ENCODE measurements at places on chromosomes 7 and 10.

DNA sequence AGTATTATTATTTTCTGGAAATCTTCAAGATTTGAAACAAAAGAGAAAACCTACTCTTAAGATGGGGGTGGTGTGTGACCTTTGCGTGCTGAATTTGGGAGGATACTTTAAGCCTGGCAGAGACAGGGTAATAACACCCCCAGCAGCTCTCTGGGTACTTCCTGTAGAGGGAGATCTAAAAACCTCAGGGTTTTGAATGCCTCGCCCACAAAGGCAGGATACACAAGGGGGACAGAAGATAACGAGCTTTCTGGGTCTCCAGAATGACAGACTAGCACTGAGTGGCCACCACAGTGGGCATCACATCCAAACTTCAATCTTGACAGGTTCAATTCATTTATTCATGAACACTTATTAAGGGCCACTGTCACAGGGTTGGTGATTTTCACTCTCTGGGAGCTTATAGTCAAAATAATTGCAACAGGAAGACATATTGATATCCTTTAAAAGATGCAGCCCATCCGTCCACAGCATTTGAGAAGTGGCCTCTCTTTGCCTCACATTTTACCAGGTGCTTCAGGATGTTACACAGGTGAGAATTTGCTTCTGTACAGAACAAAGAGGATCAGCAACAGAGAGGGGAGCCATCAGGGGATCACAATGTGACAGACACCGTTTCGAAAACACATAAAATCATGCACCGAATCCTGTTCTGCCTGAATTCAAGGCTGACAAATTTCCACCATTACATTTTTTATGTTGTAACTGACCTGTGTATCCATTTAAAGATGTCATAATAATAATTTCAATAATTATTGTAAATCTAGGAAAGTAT lies 14.3 kb downstream of the CPA1 start:
- peak; percentile 48 for DNase-seq

DNA sequence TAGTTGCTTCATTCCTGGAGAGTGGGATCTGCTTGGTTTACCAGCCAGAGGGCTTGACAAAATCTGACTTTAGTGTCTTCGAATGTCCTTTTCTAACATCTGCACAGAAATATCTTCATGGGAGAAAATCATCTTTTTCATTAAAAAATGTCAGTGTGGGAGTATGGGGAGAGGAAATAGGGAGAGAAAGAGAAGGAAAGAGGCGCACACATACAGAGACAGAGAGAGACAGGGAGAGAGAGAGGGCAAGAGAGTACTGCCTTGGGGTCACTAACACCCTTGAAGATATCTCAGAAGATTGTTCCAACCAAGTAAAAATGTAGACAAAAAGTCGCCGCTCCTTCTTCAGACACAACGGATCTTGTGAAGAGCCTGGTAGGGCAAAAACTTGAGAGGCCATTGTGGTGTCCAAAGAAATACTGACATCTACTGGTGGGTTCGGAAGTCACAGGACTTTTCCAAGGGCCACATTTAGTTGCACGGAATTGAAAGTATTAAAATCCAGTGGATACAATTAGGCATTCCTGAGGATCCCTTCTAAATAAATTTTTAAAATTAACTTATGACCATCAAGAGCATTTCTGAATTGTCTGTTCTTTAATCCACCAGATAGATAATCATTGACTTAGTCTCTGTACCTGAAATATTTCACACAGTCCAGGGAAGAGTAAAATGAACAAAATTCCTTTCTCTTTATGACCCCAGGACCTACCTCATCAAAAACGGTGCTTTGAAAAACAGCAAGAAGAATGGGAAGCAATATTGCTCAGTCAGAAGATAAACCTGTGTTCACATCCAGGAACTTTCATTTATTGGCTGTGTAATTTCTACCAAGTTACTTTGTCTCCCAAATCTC lies 29.7 kb downstream of the VIM start:
- DNase-seq = peak; percentile 72

DNA sequence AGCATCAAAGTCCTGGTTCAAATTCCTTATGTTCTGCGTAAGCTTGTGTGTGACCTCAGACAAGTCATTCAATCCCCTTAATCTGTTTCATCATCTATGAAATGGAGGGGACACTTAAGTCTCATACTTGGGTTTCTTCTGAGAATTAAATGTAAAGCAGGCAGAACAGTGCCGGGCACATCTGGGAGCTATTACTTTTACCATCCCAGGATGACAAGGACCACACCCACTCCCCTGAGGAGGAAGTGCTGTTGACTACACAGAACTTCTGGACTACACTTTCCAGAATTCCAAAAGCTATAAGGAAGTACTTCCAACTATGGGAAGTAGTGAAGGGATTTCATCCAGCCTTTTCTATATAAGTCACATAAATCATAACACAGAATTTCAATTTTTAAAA lies 294.9 kb downstream of the IPMK start:
- DNase-seq = no peak

DNA sequence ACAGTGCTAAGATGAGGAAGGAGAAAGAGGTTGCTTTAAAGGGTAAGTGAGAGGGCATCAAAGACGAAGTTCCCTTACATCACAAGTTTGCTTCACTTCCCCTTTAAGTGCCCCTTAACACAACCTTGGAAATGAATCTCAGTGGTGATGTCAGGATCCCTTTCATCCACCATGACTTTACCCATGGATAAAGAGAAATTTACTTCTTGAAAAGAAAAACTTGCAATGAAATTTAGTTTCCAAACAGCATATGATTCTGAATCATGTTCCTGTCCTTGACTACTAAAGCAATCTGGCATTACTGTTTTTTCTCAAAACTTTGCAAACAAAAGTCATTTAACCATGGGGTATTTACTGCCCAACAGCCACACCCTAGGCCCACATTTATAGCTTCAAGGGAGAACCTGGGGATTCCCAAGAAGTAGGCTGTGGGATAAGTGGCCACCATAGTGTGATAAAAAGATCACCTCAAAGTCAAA lies 135.9 kb downstream of the ITGB8 start:
- DNase-seq = peak; percentile 26

- DNase-seq = no peak
Observed at GRCh38 chr10:133465950-133466474, 12.3 kb downstream of the SCART1 start.

DNA sequence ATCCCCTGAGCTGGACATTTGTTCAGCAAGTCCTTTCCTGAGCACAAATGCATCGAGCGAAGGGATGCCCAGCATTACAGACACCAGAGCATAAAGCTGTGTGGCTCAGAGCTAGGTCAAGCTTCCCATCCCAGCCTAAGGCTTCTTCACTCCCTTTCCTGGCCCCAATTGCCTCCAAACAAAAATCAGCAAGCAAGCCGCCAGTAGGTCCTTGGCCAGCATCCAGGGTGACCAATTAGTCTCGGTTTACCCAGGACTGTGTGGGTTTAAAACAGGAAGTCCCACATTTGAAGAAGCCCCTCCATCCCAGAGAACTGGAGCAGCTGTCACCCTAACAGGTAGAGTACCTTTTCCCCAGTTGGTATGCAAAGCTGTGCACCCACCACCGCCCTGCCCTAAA lies 51.2 kb downstream of the PRKAG2 start:
- DNase-seq = no peak

- DNase-seq = no peak
Observed at GRCh38 chr7:4026941-4027486, 655.1 kb upstream of the FOXK1 start.

- no peak for DNase-seq
Observed at GRCh38 chr7:113071465-113071864, 15.2 kb downstream of the GPR85 start.

DNA sequence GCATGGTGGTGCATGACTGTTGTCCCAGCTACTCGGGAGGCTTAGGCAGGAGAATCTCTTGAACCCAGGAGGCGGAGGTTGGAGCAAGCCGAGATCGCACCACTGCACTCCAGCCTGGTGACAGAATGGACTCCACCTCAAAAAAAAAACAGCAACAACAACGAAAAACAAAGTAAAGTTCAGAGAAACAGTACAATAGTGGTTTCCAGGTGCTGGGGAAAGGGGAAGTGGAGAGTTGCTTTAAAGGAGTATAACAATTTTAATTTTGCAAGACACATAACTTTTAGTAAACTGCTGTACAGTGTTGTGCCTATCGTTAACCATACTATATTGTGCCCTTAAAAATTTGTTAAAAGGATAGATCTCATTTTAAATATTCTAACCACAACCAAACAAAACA lies 662.7 kb upstream of the POT1 start:
- no peak for DNase-seq

DNA sequence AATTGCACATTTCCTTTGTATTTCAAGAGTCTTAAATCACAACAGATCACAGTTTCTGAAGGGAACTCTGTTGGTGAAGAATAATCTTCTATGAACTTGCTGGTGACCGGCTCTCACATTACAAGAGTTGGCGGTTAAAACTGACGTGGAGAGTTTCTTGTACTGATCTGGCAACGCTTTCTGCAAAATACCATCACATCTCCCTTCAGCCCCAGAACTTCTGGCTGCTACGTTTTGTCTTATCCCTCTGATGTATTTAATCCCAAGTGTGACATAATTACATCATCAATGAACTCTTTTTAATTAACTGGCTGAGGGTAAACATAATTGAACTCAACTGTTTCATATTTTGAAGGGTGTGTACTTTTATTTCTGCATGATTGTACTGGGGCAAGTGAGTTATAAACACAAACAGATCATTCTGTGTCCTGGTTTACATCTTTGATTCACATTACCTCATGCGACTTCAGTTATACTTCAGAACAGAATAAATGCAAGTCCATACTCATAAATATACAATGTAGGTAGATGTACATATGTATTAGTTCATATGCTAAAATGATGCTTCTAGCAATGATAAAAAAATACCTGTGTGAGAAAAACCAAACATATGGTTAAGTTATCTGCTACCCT lies 105.1 kb upstream of the NPVF start:
- DNase-seq = no peak

DNA sequence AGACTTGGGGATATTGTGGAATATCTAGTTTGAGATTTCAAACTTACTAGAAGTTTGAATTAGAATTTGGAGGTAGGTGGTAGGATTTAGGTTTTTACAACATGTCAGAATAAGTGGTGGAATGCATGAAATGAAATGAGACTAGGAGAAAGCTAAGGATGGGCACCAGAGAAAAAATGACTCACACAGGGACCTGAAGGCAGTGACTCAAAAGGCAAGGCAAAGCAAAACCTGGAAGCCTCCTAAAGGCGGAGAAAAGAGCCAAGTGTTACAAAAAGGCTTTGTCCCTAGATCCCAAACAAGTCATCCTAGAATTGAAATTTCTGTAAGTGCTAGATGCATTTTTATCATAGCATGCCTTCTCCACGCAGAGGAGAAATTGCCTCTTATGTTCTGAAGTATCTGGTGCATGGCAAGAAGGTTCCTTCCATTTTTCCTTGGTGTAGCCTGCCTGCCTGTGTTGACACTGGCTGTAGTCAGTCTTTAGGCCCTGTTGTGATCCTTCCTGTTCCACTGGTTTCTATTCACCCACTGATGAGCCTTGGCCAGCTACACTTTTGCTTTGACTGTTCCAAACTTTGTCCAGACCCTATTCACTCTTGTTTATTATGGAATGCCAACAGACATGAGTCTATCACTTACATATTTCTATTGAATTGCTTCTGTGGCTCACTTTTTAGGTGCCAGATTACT lies 109.3 kb downstream of the ETV1 start:
- DNase-seq = no peak

DNA sequence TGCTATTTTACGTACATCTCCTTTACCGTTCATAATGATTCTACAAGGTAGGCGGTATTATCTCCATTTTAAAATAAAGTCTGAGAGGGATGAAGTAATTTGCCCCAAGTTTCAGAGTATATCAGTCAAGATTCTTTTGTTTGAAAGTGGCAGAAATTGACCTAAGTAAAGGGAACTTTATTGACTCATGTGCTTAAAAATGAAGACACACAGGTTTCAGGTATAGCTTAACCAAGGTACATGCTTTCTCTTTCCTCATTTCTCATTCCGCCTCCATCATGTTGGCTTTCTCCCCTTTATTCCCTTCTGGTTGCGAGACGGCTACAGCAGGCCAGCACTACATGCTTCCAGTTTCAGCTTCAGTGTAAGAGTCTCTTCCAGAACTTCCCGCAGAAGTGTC lies 77.5 kb downstream of the NOC3L start:
- DNase-seq = no peak

DNA sequence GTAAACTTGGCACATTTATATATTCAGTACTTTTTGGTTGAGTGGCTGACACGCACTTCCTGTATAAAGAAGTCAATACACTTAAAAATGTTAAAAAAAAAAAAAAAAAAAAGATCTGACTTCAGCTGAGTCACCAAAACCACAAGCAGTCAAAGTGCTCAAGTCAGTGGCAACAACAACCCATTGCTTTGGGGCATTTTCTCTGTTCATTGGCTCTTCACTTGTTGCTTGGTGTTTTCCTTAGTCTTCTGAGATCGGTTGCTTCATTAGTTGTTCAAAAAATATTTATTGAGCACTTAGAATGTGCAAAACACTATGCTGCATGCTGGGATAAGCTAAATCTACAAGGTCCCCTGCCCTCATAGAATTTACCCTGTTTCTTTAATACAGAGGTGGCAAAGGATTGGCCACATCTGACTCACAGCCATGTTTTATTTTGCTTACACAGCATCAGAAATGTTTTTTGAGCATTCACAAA lies 63.7 kb downstream of the ZNRF2 start:
- peak; percentile 89 for DNase-seq

GRCh38 chr7:92325858-92326257 lies 80.1 kb downstream of the ANKIB1 start:
- DNase-seq = peak; percentile 7

GRCh38 chr10:73964743-73965142 lies 33.2 kb upstream of the VCL start:
- no peak for DNase-seq

GRCh38 chr7:126774077-126774476 lies 478.7 kb downstream of the GRM8 start:
- no peak for DNase-seq

GRCh38 chr10:112313911-112314310 lies 30.7 kb downstream of the TECTB start:
- no peak for DNase-seq

DNA sequence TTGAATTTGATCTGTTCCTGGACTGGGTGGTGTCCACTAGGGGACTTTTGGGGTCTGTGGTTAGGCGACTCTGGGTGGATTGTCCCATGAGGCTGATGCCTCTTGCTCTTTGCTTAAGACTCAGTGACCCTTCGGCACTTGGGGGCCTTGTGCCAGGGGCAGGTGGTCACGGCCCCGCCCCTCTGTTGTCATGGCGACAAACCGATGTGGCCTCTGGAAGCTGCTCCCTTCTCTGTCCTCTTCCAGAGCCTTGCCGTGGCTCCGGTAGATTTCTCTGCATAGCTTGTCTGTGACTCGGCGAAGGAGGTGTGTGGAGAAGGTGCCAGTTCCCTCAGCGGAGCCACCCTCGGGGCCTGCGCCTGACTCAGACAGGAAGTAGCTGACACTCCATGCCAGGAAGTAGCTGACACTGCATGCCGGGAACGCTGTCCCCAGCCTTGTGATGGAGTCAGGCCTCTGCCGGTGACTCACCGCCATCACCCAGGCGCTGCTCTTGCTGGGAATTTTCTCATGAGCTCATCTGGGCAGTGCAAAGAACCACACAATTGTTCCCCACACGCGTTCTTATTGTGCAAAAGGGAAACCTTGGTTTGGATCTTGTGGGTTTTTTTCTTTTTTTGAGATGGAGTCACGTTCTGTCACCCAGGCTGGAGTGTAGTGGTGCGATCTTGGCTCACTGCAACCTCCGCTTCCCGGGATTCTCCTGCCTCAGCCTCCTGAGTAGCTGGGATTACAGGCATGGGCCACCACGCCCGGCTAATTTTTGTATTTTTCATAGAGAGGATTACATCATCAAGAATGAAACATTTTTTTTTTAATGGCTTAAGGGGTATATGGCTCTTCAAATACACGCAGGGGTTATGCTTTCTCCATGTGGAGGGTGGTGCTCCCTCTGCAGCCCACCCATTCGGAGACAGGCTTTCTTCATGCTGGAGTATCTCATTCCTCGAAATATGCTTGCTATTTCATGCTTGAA lies 72.6 kb downstream of the PFKFB3 start:
- DNase-seq = peak; percentile 92

All from GM12865 (cell line).